ENCODE measurements at places on chromosomes 5 and 9.

DNA sequence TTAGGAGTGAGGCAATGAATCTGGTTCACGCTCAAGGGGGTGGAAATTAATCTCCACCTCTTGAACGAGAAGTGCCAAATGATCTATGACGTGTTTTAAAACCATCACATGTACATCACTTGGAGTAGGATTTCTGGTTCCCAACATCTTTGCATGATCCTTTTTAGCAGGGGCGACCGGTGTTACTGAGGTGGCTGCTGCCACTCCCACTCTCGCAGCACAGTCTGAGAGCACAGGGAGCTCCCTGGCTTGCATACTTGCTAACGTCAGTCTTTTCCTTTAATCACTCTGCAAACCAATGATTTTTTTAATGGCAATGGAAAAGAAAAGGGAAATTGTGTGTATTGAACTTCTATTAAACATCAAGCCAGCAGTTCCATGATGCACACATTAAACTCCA is 624.4 kb downstream of the IRX1 start:
- no peak for DNase-seq

DNA sequence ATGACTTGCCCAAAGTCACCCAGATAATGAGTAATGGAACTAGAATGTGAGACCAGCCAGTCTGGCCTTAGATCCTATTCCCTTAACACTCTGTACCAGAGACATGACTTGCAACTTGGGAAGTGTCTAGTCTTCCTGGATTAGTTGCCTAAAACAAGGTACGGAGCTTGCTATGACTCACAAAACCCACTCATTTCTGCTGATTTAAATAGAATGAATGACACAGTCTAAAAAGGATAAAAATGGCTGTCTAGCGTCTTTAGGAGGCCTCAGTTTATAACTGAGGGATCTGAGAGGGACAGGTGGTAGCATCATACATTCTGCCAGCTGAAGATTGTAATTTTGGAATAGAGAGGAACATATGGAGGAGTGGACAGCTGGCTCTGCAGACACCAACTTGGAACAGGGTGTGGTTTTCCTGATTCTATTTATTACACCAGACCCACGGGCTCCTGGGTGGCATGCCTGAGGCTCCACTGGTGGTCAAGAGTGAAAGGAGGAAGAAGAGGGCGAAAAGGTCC is 62.7 kb downstream of the ABLIM3 start:
- DNase-seq = no peak

DNA sequence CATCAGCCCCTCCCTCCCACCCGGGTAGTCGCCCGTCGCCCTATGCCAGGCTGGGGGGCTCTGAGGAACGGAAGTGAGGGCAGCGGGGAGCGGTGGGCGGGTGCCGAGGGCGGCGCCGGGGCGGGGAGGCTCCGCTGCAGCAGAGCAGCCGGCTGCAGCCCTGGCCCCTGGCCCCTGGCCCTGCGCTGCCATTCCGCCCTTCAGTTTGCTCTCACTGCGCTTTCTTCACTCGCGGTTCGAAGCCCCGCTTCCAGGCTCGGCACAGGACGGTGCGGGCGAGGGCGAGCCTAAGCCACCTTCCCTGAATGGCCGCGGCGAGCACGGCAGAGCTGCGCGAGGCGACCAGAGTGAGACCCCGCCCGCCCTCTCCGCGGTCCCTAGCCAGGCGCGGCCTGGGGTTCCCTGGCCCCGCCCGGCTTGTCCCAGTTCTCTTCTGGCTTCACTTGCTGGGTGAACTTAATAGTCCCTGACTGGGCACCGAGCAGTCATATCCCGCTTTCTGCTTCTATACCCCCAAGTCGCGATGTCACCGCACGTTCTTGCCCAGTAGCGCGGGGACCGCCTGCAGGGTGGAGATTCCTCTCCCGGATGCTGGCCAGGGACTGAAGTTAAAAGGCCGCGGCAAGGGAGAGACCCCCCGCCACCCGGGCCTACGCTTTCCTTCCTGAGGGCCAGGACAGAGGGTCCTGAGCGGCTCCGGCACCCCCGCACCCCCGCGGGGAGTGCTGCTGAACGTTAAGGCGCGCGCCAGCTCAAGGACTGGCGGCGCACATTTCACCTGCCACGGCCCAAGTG is 623 bp upstream of the TRIM36 start:
- DNase-seq = no peak

- DNase-seq = no peak
These were observed 6.2 kb downstream of the IRF1 start for GRCh38 chr5:132484391-132484725.

DNA sequence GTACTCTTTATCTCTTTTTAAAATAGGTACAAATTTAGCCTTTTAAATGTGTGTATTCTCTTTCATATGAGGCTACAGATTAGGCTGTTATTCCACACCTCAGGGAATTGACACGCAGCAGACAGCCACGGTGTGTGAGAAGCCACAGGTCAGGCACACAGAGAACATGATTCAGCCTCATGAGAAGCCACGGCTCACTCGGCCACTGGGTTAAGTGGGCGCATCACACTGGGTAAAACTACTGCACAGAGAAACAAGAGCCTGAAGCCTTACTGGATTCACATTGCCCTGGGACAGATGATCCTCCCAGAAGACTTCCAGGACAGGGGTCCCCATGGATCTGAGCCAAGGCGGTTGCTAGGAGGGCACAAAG is 28.2 kb downstream of the LPCAT1 start:
- no peak for DNase-seq

DNA sequence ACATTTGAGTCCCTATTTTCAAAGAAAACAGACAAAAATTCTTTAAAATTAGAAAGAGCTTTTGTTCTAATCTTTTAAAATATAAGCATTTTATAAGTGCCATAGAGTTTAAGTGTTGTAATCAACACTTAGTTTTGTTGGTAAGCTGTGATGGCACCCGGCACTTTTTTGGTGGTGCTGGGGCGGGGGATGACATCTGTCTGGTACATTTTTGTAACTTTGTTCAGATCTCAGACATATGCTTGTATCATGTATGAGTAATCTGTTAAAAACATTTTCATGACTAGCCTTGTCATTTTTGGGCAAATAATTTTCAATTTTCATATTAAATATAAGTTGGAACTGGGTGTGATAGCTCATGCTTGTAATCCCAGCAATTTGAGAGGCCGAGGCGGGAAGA is 51.7 kb downstream of the UBAP1 start:
- DNase-seq = no peak

DNA sequence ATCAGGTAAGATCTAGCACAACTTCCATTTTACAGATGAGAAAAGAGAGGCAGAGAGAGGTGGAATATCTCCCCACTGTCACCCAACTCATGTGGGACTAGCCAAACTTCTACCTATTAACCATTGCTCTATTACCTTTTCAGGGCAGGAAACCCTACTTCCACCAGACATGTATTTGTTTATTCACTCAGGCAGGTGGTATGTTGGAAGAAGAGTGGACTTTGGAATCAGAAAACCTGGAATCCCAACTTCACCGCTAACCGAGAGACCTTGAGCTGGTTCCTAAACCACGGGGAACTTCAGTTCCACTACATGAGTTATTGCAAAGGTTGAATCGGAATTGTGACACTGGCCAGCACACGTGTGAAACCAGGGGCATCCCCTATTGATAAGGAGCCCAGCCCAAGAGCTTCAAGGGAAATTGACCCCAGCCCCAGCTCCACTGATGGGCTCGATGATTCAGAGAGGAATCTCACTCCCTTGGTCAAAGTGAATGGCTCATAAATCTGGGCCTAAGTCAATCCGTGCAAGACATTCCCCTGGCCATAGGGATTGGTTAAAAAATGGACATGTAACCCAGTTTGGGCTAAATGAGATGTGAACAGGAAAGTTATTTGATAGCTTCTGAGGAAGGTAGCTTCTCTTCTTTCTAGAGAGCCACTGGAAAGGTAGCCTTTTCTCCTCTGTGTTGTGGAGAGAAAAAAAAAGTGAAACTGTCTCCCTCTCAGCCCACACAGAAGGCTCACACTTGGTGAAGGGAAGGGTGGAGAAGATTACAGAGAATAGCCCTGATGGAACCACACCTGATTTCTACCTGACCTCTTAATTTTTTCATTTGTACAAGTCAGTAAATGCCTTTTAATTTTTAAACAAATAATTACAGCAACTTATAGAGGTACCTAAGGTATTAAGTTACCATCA is 5.5 kb upstream of the GLIS3 start:
- no peak for DNase-seq

DNA sequence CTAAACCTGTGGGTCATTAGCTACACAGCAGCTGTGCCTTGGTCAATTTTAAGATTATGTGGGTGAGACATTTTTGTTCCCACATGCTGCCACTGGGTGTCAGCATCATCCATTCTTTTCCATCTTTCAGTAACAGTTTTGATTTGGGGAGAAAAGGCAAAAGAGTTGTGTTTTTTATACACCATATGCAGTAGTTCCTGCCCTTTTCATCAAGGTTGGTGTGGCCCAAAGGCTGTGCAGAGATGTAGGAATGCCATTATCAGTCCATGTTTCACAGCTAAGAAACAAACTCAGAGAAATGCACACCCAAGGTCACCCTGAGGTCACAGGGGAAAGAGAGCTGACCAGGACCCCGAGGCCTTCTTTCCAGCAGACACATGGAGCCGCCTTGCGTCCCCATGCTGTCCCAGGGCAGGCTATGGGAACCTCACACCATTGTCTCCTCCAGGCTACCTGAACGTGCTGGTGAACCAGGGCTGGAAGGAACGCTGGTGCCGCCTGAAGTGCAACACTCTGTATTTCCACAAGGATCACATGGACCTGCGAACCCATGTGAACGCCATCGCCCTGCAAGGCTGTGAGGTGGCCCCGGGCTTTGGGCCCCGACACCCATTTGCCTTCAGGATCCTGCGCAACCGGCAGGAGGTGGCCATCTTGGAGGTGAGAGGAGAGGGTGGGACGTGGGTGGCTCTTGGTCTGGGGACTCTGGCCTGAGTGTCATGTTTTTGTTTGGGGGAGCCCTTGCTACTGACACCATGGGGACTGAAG is 27.8 kb upstream of the GRPEL2 start:
- no peak for DNase-seq

GRCh38 chr5:97923997-97924396 is 741.0 kb upstream of the RIOK2 start:
- no peak for DNase-seq

DNA sequence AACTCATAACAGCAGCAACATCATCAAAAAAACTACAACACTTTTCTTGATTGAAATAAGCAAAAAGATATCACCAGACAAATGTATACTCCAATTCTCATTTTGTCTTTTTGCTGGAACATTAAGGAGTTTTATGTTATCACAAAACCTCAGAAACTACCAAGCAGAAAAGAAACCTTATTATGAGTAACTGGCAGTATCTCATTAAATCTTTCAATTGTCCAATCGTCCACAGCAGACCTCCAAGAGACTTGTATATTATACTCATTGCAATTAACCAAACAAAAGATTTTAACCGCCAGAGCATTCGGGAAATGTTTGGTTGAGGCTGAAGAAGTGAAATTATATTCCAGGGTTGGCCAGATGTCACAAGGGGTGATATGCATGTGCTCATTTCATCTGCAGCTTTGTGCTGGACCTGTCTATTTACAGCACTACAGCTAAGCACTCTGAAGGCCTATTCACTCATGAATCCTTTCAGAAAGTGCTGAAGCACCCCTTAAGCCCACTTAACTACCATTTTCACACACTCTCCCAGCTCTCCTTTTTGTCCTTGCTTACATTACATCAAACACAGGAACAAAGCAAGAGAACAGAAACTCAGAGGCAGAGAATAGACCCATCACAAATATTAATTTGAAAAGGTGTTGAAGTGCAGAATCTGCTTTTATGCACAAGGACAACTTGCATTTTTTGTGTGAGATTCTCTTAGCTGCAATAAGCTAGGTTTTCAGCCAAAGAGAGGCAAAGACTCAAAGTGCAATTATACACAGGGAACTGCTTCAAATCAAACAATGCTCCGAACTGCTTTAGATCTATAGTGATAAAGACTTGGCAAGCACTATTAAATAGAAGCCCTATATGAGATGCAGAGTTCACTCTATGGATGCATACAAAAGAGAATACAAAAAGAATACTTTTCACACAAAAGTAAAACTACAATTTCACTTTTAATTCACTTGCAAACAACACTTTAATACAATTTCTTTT is 150.4 kb upstream of the POU5F2 start:
- DNase-seq = no peak

GRCh38 chr9:133521122-133522072 is 3.4 kb downstream of the MYMK start:
- no peak for DNase-seq

GRCh38 chr5:154542581-154542980 is 64.6 kb upstream of the HAND1 start:
- no peak for DNase-seq

DNA sequence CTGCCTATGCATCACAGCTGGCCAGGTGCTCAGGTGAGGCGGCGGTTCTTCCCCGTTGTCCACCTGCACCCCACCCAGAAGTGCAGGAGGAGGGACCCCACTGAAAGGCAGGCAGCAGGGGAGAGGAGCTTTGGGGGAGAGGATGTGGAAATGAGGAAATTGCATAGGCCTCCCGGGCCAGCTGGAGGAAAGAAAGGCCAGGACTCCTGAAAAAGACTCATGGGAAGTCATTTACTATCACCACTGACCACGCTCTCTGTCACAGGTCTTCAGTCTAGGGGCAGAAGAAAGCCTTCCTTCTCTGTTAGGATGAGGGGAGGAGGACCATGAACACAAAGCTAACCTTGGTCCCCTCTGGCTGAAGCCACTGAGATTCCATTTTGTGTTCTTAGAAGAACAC is 28.1 kb downstream of the KCNMB1 start:
- no peak for DNase-seq

- no peak for DNase-seq
These were observed 18.1 kb downstream of the SLC1A1 start for GRCh38 chr9:4508246-4508906.

DNA sequence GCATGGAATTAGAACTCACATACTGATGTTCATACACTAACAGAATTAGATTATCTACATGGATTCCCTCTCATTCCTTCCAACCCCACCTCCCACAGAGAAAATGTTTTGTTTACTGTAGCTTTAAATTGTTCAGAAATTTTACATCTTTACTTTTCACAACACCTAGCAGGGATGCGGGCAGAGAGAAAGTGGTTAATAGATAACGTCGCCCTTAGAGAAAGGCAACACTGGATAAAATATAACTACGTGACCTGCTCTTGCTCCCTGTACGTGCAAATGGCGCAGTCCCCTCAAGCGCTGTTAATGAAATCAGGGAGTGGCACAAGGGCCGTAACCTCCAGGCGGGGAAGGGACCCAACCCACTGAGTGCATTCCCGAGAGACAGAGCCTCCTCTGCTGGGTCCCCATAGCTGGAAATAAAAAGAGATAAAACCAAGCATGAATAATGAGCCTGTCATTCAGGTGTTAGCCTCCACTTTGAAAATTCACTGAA is 125.3 kb upstream of the DAPK1 start:
- no peak for DNase-seq

- no peak for DNase-seq
These were observed 21.1 kb upstream of the LVRN start for GRCh38 chr5:115941051-115941675.

- DNase-seq = no peak
These were observed 138.2 kb downstream of the TLE4 start for GRCh38 chr9:79709743-79710674.

GRCh38 chr9:83706676-83707517 is 861 bp downstream of the UBQLN1 start:
- DNase-seq = peak; percentile 47

GRCh38 chr5:40442346-40442745 is 237.4 kb upstream of the PTGER4 start:
- DNase-seq = no peak

GRCh38 chr9:109121232-109121796 is 1.6 kb upstream of the TMEM245 start:
- no peak for DNase-seq
